COR-L47 (cell line): ENCODE measurements at places on chromosomes 2 and 18.

DNA sequence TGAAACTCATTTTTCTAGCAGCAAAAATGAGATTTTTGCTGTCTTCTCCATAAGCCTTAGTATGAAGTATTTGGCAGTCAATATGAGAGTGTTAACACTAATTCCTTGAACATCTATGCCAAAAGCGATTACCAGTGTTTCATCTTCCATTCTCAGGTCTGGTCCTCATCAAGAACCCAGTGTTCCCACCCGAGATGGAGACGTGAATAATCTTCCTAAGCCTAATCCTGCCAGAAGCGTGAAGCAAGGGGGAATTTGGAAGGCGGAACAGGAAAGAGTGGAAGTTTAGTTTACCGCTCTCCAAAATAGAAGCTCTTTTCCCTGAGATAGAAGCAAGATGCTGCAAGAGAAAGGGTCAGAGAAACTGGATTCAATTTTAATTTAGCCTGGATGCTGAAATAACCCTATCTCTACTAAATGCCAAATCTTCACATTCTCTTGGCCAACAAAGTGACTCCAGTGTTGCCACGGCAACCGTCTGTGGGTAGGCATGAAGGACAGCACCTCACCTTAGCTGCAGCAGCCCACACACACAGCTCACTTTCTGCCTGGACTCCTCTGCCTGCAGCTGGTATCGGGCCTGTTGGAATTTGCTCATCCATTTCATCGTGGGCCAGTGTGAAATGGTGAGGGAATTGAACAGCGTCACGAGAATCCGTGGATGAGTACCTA, 711.1 kb downstream of the CBLN2 start:
- DNase-seq, result no peak

- no peak for DNase-seq
These were observed 25.5 kb upstream of the GPR155 start for GRCh38 chr2:174512345-174512744.

GRCh38 chr2:56680971-56681631, 497.3 kb downstream of the CCDC85A start:
- no peak for DNase-seq

DNA sequence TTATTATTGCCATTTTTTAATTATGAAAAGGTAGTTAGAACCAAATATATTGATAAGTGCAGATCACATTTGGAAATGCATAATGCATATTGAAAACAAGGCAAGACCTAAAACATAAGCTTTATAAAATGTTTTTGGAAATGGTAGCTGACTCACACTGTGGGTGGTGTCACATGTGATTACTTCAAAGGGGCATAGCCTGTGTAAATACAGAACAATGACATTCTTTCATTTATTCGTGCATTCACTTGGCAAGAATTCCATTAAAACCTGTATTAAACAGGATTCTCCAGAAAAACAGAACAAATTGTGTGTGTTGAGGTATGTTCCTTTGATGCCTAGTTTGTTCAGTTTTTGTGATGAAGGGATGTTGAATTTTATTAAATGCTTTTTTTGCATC, 427.3 kb upstream of the ST6GAL2 start:
- no peak for DNase-seq

- DNase-seq, result no peak
These were observed 121.2 kb upstream of the REV1 start for GRCh38 chr2:99611034-99611433.

- DNase-seq, result no peak
These were observed 9.6 kb downstream of the MBOAT2 start for GRCh38 chr2:8993902-8994278.

GRCh38 chr2:26971911-26972786, 1.7 kb downstream of the MAPRE3 start:
- DNase-seq, result no peak

DNA sequence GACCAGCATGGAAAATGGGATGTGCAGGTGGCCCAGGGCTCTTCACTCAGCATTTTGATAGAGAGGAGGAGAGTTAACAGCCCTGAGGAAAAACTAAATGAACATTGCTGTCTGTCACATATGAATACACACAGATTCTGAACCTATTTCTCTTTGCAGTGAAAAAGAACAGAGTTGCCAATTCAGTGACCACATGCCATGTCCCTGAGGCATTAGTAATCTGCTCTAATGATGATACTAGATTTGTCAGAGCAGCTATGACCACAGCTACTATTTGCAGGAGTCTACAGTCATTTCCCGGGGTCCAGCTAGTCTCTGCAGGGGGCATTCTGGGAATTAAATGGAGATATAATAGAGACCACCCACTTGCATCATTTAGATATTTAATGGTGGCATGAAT, 267.6 kb downstream of the TMX3 start:
- DNase-seq, result no peak

DNA sequence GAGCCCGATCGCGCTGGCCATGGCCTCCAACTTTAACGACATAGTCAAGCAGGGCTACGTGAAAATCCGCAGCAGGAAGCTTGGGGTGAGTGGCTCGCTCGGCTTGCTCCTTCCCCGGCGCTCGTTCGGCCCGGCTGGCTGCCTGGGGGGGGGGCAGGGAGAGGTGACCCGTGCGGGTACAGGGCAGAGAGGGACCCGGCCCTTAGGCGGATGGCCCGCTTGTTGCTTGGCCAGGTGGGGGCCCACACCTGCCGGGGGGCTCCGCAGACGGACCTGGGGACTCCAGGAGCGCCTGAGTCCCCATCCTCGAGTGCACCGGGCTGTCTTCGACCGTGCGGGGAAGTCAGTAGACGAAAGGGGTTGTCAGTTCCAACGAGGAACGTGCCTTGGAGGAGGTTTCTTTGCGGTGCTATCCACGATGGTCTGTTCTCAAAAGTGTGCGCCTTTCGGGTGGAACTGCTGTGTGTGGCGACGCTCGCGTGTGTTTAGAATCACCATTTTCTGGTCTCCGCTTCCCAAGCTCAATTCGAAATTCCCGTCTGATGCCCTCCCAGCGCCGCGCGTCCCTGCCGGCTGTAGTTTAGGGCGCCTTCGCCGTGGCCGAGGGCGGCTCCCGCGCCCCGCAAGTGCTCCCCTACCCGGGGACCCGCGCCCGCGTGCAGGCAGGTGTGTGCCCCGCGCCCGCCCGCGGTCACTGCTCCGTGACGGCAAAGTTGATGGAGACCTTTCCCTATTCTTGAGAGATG, 711 bp downstream of the DOK6 start:
- no peak for DNase-seq

- no peak for DNase-seq
These were observed 209.2 kb downstream of the ALPK2 start for GRCh38 chr18:58419587-58420199.

DNA sequence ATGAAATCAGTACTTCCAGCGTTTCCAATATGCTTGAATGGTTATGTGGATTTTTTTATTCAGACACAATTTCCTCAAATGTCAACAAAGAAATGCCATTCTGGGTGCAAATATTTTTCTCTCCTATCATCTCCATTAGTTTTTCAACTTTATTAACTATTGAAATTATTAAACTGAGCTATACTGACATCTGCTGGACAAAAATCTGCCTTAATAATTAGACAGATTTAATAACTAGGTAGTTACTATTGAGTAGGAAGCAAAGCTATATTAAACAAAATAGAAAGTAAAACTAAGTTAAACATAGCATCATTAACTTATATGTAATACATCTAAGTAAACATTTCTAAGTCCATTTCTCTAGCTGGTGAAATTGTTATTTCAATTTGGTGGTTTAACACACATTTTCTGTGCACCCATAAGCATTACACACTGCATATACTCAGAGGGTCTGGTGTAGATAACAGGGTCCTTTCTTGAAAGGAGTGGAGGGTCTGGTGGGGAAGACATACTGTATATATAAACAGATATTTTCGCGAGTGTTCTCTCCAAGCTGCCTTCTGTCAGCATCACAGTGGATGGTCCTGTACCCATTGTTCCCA, 77.0 kb downstream of the LANCL1 start:
- DNase-seq, result peak; percentile 10

DNA sequence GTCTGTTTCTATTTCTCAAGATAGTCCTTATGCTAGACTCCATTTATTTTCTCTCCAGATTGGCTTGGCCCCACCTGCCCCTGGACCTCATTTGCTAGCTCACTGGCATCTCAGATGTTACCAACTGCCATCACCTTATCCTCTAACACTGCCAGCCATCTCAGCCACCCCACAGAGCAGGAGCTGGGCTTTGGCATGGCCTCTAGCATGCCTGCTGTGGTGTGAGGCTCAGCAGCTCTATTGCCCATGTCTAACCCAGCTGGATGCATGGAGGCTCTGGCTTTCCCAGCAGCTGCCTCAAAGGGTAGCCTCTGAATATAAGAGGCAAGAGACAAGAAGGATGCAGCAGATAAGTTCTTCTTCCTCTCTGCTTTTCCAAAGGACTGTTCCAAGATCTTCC, 373.4 kb downstream of the TNS1 start:
- no peak for DNase-seq

- DNase-seq, result no peak
These were observed 136.8 kb downstream of the CAPN13 start for GRCh38 chr2:30670453-30670852.
